ENCODE measurements at places on chromosomes 16 and 17. TPM values are rescaled to one million over a fixed set of nuclear protein-coding genes. Genes with fewer than 3 reads are reported as not detected.

The OTOA gene
- total RNA-seq, result 0.96 TPM

The GRAP gene
- 9.8 TPM for total RNA-seq

DNA sequence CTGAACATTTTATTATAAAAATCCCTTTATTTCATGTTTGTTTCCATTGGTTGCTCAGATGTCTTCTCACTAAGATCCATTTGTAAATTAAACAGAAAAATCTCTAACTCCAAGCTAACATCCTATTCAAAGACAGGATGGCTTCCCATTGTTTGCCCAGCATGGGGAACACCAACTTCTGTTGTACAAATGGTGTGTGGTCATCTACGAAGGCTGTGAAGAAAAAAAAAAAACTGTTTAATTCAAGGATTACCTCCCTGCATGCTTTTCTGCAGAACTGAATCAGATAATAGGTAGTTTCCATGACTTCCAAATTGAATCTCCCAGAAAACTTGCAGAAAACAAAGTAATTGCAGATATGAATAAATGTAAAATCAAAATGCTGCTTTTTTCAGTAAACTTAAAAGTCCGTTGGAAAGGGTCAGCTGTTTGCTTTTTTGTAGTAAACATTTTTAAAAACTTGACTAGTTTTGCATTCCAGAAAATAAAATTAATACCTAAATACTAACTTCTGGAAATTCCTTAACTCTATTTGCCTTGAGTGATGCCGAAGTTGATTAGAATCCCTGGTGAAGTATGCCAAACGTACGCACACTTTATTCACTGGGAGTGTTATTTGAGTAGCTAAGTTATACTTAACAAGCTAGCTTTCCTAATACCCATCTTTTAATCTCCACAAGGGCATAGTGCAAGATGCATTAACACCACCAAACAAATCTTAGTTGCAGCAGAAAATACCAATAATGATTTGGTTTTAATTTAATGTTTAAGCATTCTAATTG lies 7.7 kb downstream of the SALL1 start:
- no peak for DNase-seq

The IRX5 gene
- 59.0 TPM for total RNA-seq

- DNase-seq, result no peak
Measured at GRCh38 chr16:82732461-82732860, 105.7 kb downstream of the CDH13 start.

The PPL gene
- 97.5 TPM for total RNA-seq

- DNase-seq, result no peak
Measured at GRCh38 chr16:64440005-64440404, 681.9 kb downstream of the CDH11 start.

The APOH gene
- total RNA-seq, result not detected

DNA sequence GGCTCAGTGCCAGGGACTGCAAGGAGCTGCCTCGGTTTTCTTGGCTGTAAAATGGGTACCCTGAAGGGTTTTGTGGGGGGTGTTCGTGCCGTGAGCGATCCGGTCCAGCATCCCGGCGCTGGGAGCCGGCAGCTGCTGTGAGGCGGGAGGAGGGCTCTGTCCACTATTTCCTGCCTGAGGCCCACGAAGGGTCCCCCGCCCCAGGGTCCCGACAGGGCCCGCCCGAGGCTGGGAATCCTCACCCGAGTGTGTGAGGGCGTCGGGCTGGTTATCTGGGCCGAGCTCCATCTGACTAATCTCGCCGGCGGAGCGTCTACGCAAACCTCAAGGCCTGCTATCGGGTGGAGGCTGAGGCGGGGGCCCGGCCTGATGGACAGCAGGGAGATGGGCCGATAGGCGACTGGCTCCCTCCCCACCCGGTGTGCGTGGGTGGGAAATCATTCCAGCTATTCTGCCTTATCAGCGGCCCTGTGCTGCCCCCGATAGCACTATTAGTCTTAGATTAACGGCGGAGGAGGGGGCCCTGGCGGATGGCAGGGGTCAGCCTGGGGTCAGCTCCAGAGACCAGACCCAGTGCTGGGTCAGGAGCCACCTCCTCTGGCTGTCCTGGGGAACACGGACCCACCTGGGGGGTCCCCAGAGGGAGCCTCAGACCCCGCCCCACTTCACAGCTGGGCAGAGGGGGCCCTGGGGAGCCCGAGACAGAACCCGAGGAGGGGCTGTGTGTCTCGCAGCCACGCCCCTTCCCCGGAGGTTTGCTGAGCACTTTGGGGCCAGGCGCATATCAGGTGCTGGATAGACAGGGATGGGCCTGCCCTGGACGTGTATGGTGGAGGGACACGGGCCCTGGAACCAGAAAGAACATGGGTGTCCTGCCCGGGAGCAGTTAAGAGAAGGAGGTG lies 44.7 kb downstream of the ZFPM1 start:
- DNase-seq, result no peak

DNA sequence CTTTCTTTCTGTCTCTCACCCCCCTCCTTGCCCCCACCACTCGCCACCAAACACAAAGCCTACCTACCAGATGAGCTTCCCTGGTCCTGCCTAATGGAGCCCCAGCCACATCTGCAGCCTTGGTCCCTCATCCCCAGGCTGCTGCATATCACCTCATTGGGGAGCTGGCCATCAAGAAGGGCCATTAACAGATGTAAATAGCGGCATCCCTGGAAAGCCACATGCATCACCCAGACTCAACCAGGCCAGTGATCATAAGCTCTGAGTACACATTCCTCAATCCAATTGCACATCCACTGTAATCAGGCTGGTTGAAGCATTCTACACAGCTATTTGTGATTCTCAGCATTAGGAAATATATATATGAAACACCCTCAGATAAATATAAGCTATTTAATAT lies 211.7 kb upstream of the C17orf78 start:
- no peak for DNase-seq

The OTOP3 gene
- not detected for total RNA-seq

GRCh38 chr16:9311303-9311954 lies 220.0 kb downstream of the HAPSTR1 start:
- DNase-seq, result no peak

GRCh38 chr16:11333010-11333409 lies 12.2 kb upstream of the RMI2 start:
- no peak for DNase-seq

DNA sequence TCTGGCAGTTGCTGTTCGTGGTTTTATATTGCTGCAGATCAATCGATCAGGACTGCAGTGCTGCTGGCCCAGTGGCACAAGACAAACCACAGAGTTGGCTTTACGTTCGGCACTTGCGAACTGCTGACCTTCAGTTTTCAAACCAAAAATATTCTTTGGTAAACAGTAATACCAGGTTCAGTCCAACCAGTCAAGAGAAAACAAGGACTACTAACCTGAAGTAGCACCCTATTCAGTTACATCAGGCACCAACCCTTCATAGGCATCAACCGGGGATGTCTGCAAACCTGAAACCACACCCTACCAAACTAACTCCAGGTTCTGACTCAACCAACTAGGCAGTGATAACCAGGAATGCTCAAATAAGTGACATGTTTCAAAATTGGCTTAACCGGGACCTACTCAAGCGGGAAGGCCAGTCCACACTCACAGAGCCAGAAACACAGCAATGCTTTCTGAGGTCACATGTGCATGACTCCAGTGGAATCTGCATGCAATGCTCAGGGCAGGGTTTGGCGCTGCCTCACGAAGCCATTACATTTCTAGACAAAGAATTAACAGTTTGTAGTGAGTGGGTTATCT lies 91.1 kb downstream of the SMG6 start:
- no peak for DNase-seq

GRCh38 chr17:3985846-3986245 lies 21.6 kb upstream of the ATP2A3 start:
- DNase-seq, result no peak

DNA sequence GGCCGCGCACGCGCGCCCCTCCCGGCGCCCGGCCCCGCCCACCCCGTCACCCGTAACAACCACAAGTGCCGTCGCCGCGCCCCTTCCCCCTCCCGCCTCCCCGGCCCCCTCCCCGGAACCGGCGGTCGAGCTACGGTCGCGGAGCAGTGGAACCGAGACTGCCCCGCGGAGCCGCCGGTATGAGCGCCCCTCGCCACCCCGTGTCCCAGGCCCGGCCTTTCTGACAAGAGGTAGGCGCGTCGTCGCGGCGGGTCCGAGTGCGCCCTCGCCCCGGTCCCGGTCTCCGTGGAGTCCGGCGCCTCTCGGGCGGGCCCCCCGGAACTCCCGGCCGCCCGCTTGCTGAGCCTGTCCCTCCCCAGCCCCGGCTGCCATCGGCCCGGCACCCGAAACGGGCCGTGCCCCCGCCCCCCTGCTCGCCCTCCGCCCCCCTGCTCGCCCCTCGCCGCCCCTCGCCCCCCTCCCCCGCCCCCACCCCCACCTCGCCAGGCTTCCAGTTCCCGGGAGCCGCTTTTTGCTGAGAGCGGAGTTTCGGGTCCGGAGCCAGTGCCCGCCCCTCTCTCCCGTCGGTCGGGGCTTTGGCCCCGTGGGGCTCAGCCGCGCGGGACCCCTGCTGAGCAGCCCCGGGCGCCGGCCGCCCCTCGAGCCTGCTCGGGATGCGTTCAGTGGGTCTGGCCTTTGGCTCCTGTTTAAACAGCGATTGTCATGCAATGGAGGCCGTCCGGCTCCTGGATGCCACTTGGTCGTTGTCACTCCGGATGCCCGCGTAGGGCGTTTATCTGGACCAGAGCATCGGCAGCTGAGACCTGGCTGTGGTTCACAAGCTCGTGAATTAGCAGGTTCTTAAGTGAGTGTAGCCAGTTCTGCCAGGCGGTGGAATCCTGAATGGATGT lies at the start of gene SEC14L1:
Gene SEC14L1, plus strand, starts transcription at position 92 of the 890 bp plus-strand sequence. CDS start 2,628 bp downstream, outside the sequence.
- DNase-seq, result peak; percentile 51

DNA sequence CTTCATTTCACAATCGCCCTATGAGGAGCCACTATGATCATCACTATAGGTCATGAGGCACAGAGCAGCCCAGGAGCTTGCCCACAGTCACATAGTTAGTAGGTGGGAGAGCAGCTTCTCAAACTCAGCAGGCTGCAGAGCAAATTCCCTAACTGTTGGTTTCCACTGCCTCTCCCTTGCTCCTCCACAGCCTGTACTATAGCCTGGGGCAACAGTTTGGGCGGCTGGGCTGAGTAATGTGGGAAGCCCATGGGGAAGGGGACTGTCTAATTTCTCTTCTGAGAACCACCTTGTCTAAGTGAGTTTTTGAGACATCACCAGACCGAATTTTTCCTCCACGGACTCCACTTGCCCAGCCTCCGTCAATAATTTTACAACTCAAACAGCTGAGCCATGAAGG lies 73.4 kb upstream of the GPR139 start:
- no peak for DNase-seq
